ENCODE measurements at places on chromosomes 1 and 21. TPM values are rescaled to one million over a fixed set of nuclear protein-coding genes. Genes with fewer than 3 reads are reported as not detected.

- DNase-seq, result no peak
These were observed 187.3 kb downstream of the SLC44A5 start for GRCh38 chr1:75423616-75424015.

DNA sequence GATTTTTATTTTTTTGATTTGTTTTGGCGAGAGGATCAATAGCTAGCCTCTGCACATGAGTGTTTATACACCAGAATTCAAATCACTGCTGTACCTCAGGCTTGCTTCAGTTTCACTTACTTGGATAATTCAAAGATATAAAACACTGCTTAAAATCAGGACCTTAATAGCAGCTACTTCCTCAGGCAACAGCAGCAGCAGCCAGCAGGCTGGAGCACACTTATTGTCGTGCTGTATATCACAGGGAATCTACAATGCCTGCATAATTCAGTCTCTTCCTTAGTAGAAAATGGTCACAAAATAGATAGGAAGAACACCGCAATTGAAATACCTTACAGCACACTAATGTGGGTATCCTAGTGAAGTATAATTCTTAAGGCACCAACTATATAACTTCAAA, 497.3 kb downstream of the NEGR1 start:
- no peak for DNase-seq

DNA sequence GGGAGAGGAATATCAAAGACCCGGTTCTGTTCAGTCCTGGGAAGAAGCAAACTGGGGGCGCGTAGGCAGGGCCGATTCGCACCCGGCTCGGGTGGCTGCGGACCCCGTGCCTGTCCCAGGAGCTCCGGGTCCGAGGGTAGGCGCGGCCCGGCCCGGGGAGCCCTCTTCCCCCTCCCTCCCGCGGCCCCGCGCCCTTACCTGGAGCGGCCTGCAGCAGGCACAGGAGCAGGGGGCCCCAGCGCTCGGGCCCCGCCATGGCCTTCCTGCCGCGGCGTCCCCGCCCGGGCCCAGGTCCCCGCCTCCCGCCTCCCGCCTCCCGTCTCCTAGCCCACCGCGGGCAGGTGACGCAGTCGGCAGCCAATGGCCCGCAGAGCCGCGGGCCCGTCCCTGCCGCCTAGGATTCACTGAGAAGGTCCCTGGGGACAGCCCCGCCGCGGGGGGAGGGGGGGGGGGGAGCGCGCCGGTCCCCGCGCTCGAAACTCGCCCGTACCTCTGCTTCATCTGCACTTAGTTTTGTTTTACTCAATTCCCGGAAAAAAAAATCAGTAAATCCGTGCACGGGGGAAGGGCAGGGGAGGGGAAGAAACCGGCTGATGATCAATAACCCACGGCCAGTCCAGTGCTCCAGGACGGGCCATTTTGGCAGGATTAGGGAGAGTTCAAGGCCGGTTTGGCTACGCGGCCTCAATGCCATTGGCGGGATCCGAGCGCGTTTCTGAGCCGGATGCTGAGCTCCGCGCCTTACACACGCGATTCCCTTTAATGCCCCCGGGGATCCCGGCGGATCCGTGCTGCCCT, at the start of gene IFNLR1:
Gene IFNLR1 (minus strand): TSS at position 297 of the 798 bp plus-strand sequence. CDS start 41 bp downstream, at position 256.
- peak; percentile 88 for DNase-seq

GRCh38 chr1:145918992-145919939, 749 bp upstream of the PEX11B start:
- peak; percentile 24 for DNase-seq

GRCh38 chr1:94063379-94063778, 57.6 kb downstream of the ABCA4 start:
- DNase-seq, result no peak

Gene FNDC10
- 2.9 TPM for total RNA-seq

Gene OTUD7B
- 21.9 TPM for total RNA-seq

Gene LCE2C
- not detected for total RNA-seq

Gene GORAB
- 11.4 TPM for total RNA-seq

Gene KCNJ6
- total RNA-seq, result not detected

Gene LMX1A
- not detected for total RNA-seq

Gene SPATA6
- 1.1 TPM for total RNA-seq
